ENCODE measurements at places on chromosomes 3 and 15.

GRCh38 chr3:46460051-46460450, 4.7 kb downstream of the LTF start:
- no peak for DNase-seq

DNA sequence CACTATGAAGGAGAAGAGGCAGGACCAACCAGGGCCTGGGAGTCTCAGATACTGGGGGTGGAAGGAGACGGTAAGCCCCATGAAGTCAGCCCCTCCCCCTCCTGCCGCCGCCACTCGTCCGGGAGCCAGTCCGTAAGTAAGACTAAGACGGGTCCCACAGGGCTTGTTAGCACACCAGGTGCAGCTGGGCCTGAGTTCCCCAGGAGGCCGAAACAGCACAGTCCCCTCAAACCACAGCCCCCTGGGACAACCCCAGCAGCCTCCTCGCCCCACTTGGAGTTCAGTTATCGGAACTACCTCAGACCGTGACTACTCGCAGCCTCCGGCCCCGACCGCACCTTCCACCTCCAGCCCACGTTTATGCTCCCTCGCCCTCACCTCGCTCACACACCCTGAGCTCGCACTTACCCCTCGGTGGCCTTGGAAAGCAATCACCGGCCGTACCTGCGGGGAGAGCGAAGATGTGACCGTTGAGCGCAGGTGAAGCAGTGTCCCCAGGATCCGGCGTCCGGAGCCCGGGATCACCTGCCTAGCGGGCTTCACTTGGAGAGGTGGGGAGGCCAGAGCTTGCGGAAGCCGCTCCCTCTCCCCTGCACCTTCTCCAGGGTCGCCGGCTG, 557 bp downstream of the ELL3 start:
- no peak for DNase-seq

- DNase-seq = no peak
These were observed 139.8 kb downstream of the IGF1R start for GRCh38 chr15:98787936-98788757.

- peak; percentile 41 for DNase-seq
These were observed 194.6 kb upstream of the TPM1 start for GRCh38 chr15:62847900-62848489.

GRCh38 chr3:100796556-100796955, 87.3 kb downstream of the TFG start:
- peak; percentile 12 for DNase-seq

DNA sequence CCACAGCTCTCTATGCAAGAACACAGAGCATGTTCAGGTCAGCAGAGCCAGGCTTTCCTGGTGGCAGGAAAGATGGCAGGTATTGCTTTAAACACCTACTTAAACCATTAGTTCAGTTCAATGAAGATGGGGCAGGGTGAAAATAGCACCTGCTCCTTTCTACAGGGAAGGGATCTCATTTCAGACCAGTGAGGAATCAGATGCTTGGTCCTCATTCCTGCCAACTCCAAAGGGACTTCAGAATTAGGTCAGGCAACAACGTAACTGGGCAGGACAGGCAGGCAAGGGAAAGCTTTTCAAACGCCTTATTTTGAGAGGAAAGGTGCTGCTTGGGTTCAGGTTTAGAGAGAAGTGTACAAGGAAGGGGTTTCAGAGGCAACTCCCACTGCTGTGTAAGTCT, 12.6 kb upstream of the RPS17 start:
- DNase-seq = no peak

- peak; percentile 75 for DNase-seq
These were observed 17.7 kb downstream of the PTH1R start for GRCh38 chr3:46895204-46895660.

DNA sequence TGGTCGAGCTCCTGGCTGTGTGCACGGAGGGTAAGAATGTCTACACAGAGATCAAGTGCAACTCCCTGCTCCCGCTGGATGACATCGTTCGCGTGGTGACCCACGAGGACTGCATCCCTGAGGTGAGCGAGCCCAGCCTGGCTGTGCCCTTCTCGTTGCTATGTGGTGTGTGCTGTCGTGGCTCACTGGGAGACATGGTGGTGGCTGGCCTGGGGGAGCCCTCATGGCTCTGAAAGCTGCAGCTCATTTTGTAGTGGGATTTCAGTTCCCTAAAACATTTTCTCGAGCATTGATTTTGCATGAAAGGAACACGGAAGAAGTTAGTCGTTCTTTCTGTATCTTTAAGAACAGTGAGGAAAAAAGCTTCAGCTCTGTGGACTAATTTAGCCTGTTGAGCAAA, 200.5 kb downstream of the ITPR1 start:
- DNase-seq = no peak

- no peak for DNase-seq
These were observed 479.1 kb upstream of the ALCAM start for GRCh38 chr3:104887619-104888018.

All from HEK293T (cell line).